ENCODE measurements at places on chromosomes 11 and 22.
A peak's percentile ranks its signal among the peaks of the same experiment; 100 is the strongest.

DNA sequence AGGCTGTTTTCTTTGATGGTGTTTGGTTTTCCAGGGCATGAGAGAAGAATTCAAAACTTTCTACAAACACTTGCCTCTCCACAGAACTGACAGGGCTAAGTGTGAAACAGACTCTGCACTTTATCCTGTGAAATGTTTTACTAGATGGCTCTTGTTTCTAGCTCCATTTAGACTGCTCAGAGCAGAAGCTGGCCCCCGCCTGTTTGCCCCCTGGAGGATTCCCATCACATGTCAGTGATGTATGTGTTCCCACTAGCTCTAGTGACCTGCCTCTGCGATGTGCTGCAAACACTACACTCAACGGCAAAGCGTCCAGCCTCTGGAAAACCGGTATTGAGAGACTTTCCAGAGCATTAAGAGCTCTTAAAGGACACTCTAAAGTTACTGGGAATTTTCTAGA lies 41.4 kb upstream of the PCF11 start:
- no peak for DNase-seq

DNA sequence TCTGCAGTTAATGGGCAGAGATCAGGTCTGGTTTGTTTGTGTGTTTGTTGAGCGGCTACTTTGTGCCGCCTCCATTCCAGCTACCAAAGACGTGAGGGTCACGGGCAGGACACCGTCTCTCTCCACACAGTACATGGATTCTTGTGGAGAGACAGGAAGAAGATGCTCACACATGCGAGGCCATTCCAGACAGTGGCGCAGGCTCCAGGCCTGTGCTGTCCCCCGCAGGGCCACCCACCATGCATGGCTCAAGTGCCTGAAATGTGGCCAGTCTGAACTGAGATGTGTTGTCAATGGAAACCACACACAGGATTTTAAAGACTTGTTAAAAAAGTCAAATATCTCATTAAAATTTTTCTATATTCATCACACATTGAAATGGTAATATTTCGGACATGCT lies 848.3 kb downstream of the TBC1D22A start:
- DNase-seq = peak; percentile 46

DNA sequence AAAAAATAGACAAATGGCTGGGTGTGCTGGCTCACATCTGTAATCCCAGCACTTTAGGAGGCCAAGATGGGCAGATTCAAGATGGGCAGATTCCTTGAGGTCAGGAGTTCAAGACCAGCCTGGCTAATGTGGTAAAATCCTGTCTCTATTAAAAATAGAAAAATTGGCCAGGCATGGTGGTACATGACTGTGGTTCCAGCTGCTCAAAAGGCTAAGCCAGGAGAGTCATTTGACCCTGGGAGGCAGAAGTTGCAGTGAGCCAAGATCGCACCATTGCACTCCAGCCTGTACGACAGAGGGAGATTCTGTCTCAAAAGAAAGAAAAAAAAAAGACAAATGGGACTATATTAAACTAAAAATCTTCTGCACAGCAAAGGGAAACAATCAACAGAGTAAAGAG lies 55.4 kb downstream of the USP35 start:
- no peak for DNase-seq

GRCh38 chr22:25841775-25842174 lies 99.8 kb downstream of the MYO18B start:
- DNase-seq = no peak

DNA sequence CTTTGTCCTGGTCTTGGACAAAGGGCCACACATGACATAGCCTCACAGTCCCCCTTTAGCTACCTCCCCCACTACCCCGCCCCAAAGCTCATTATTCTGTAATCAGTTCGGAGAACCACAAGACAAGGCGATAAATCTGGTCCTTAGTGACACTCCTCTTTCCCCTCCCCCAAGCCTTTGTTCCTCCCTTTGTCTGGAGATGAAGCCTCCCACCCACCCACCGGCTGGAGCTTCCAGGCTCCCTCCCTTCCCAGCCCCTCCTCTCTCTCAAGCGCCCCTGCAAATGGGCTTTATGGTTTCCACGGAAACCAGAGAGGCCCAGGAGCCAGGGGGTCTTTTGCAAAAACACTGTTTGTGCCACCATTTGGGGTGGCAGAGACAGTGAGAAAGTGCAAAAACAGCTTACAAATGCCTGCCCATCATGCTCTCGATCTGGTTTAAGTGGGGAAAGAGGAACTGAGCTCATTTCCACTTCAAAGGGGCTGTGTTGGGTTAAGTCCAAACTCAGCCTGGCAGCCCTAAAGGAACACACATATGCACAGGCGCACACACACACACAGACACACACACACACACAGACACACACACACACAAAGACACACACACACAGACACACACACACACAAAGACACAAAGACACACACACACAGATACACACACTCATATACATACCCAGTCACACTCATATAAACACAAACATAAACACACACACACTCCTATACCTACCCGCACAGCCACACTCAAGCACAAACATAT lies 23.5 kb downstream of the APLNR start:
- no peak for DNase-seq

DNA sequence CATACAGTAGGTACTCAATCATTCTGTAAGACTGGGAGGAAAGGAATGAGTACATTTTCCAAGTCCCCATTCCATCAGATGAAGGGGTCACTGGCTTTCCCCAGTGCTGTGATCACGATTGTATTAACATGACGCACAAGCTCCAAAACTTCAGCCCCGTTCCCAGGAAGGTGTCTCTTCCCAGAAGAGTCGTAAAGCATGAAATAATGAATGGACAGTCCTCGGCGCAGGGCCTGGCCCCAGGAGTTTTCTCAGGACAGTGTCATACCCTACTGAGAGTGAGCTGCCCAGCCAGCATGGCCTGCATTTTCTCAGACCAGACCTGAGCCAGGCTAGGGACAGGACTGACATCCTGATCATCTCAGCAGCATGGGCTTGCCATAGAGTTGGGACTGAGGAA lies 80.7 kb downstream of the PARVA start:
- no peak for DNase-seq

DNA sequence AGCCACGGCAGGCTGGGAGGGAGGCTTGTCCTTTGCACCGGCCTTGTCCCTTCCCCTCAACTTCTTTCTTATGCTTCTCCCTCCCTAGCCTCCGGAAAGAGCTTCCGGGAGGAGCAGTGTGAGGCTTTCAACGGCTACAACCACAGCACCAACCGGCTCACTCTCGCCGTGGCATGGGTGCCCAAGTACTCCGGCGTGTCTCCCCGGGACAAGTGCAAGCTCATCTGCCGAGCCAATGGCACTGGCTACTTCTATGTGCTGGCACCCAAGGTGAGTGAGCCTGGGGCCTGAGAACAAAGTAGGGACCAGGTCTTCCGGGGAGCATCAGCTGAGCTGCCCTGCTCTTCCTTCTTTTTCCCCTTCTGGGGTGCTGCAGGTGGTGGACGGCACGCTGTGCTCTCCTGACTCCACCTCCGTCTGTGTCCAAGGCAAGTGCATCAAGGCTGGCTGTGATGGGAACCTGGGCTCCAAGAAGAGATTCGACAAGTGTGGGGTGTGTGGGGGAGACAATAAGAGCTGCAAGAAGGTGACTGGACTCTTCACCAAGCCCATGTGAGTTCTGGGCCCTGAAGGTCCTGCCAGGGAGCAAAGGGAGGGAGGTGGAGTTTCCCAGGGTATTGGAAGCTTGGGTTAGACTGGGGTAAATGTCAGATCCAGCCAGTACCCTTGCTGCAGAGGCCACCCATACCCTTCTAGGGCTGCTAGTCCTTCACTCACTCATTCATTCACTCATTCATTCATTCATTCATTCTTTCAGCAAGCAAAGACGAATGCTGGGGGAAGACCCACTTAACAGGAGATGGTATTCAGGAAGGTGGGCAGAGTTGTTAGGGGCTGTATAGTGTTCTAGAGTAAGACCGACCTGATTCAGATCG lies 22.6 kb downstream of the ADAMTS15 start:
- DNase-seq = no peak

GRCh38 chr11:103997082-103997481 lies 39.4 kb upstream of the DDI1 start:
- no peak for DNase-seq

- no peak for DNase-seq
Observed at GRCh38 chr11:85029964-85030363, 597.2 kb downstream of the DLG2 start.

DNA sequence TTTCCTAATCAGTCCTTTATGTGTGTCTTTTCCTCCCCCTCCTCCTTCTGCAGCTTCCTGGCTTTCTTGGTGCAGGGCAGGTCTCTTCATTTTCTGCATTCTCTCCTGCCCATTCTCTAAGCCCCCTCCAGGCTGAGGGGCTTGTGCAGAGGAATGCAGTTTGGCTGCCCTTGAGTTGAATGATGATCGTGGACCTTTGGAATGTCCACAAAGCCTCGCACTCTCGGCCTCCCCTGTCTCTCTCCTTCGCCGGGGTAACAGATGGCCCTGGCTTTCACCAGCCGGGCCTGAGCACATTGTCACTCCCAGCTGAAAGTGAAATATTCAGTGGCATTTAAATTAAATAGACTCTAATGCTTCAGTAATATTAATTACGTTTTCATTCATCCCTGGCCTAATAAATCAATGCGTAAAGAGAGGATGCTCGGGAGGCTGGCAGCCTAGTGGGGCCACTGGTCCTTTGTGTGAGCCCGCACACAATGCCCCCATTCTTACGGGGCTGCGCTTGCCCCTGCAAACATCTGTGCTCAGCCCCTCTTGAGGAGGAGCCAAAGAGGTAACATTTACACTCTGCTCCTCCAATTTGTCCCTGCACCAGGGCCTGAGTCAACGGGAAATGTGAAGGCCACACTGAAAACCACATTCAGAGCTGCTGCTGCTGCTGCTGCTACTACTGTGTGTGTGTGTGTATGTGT lies 64.9 kb upstream of the PAX6 start:
- no peak for DNase-seq

GRCh38 chr11:69750108-69750850 lies 24.9 kb downstream of the FGF4 start:
- no peak for DNase-seq

- DNase-seq = no peak
Observed at GRCh38 chr11:6634534-6634933, 15.3 kb upstream of the TPP1 start.

- DNase-seq = no peak
Observed at GRCh38 chr11:1671658-1672057, 25.3 kb upstream of the KRTAP5-6 start.

GRCh38 chr11:112784323-112785073 lies 176.7 kb upstream of the NCAM1 start:
- DNase-seq = no peak

DNA sequence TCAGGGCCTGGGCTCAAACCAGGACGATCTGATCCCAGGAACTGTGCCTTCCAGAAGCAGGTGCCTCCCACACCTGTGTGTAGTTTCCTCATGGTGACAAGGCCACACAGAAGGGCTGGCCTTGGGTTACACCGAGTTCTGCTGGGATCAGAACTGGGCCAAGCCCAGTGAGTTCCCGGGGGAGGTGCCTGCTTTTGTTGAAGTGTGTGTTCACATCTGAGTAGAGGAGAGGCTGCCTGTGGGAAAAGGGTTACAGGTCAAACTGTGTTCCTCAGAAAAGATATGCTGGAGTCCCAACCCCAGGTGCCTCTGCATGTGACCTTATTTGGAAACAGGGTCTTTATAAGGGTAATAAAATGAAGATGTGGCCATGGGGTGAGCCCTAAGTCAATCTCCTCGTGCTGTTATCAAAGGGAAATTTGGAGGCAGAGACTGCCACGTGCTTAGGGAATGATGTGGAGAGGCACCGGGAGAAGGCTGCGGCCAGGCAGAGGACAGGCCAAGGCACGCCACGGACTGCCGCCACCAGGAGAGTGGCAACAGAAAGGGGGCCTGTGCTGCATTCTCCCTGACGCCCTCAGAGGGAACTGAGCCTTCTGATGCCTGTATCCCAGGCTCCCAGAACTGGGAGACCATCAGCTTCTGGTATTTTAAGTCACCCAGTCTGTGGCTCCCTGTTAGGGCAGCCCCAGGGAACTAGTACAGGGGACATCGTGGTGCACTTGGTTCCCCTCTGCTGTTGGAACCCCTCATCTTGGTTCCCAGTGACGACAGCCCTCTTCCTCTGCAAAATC lies 158.8 kb downstream of the CACNA1I start:
- DNase-seq = no peak

DNA sequence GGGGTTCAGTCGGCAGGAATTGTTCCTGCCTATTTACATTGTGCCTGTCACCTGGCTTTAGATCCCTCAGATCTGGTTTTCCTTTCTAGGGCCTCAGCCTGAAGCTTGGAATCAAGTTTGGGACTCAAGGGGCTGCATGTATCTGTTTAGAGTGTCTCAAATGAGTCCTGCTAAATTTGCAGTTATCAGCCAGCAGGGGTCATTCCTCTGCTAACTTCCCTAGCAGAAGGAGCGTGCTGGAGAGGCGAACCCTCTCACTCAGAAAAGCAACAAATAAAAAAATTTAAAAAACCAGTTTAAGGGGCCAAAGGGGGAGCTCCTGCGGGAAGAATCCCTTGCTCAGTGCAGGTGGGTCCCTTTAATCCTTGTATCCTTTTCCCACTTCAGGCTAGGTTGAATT lies 1220.2 kb downstream of the JRKL start:
- no peak for DNase-seq

GRCh38 chr11:87397011-87397865 lies 359.5 kb downstream of the TMEM135 start:
- DNase-seq = no peak

- no peak for DNase-seq
Observed at GRCh38 chr11:27414644-27415043, 51.6 kb upstream of the CCDC34 start.

- no peak for DNase-seq
Observed at GRCh38 chr22:26887456-26887855, 230.1 kb downstream of the MIAT start.

DNA sequence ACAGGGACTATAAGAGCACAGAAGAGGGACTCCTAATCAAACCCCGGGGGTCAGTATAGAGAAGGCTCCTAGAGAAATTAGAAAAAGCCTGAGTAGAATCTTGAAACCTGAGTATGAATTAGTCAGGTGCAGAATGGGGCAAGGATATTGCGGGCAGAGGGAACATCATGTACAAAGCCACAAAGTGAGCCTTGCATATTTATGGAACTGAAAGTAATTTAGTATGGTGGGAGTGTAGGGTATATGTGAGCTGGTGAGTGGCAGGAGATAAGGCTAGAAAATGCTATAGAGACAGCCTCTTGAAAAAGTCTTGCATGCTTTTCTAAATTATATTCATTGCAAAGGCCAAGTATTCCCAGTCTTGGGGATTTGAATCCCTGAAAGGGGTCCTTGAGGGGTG lies 93.7 kb downstream of the STIM1 start:
- DNase-seq = no peak

Data from chondrocyte (in vitro differentiated cells).